ENCODE measurements at places on chromosomes 4 and X.

DNA sequence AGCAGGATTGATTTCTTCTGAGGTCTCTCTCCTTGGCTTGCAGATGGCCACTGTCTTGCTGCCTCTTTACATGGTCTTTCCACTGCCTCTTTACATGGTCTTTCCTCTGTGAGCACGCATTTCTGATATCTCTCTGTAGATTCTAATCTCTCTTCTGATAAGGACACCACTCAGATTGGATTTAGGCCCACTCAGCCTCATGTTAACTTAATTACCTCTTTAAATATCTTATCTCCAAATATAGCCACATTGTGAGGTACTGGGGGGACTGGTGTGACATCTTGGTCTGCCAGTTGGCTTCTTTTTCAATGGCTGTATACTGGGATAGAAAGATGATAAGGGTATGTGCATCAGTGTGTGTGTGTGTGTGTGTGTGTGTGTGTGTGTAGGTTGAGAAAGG is 153.7 kb downstream of the AWAT2 start:
- no peak for DNase-seq

DNA sequence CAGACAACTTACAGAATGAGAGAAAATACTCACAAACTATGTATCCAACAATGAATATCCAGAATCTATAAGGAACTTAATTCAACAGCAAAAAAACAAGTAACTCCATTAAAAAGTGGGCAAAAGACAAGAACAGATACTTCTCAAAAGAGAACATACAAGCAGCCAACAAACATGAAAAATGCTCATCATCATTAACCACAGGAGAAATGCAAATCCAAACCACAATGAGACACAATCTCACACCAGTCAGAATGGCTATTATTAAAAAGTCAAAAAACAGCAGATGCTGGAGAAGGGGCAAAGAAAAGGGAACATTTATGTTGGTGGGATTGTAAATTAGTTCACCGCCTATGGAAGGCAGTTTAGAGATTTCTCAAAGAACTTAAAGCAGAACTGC is 150.3 kb downstream of the FGF16 start:
- DNase-seq, result no peak

- no peak for DNase-seq
Observed at GRCh38 chr4:17497890-17498523, 13.9 kb downstream of the QDPR start.

DNA sequence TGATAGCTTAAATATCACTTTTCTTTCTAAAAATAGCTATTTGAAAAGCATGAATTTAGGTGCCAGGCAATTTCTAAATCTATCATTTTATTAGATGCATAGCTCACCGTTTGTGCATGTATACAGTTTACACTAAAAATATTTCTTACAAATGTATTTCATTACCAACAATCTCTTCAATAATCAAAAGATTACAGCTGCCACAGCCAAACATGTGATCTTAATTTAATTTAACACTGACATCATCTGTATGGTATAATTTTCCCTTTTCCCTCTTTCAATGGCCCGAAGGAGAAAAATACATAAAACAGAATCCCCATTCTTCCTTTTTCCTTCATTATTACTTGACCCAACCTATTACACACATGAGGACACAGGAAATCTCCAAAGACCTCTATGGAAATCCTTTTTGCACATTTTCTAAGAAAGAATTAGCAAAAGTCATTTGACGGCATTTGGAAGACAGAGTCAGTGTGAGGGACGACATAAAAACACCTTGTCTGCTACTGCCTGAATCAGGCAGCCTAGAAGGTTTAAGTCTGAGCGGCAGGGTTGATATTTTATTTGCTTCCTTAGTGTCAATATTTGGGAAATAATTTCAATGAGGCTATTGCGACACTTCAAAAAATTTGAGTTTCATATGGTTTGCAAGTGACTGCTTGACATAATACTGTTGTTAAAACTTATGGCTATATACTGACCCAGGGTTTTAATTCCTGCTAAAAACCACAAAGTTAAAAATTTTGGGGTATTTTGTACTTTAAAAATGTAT is 111.2 kb downstream of the TTC29 start:
- DNase-seq, result no peak

DNA sequence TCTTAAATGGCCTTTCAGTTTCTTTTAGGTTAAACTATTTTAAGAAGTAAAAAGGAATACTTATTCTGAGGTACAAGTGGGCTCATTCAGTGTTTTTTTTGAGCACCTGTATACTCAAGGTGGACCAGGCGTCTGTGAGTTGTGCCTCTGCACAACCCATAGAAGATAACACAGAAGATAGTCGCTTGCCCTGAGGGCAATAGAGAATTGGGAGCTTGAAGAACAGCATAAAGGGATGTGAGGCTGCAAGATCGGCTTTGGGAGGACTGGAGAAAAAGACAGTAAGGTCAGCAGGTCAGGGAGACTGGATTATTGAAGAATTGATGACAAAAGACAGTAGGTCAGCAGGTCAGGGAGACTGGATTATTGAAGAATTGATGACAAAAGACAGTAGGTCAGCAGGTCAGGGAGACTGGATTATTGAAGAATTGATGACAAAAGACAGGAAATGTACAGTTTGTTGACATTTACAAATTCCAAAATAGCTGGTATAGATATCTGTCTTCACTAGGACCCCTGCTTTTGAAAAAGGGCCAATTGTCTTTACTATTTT is 3.1 kb downstream of the CPE start:
- no peak for DNase-seq

- no peak for DNase-seq
Observed at GRCh38 chrX:147679356-147680005, 232.2 kb upstream of the FMR1 start.

GRCh38 chr4:102826105-102826889 is 1.1 kb downstream of the UBE2D3 start:
- DNase-seq, result no peak

DNA sequence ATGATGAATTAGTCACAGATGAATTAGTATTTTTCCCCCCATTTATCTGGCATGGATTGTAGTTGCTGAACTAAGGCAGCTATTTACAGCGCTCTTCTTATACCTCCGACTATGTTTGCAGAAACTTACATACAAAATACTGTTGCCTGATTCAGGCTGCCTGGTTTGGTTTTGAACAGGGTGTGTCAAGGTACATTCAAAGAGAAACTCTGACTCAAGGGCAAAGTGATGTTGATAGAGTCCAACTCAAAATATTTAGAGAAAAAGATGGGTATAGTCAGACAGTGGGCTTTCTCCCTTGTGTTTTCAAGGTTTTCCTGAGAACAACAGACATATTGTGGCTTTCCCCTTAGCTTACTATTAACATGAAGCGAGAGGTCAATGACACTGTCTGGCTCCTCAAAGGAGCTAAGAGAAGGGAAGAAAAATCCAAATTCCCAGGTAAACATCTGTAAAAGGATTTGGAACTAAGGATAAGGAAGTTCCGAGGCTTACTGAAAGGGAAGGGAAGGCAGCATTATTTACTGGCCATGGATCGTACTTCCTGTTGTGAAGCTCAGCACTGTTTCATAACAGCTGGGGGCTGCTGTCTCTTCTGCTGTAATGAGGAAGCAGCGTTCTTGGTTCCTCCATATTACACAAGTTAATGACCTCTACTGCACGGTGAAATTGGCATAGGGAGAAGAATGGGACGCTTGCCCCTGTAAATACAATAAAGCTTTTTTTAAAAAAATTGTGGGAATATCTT is 30.9 kb downstream of the FAM9C start:
- DNase-seq, result no peak

- DNase-seq, result no peak
Observed at GRCh38 chr4:144575181-144575580, 70.8 kb upstream of the HHIP start.

DNA sequence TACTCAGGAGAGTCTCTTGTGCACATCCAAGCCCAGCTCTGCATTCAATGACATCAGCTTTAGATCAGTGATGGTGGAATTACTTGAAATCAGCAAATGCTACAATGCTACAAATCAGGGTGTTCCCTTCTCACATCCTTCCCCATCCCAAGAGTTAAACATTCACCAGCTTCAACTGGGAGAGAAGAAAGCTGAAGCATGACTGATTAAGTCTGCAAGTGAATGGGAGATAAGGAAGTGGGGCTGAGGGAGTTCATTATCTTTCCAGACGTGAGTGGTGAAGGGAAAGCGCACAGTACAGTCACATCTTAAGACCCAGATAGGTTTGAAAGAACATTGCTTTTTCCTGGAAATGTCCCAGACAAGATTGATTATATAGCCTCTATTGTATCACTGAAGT is 26.2 kb upstream of the MAP9 start:
- no peak for DNase-seq

DNA sequence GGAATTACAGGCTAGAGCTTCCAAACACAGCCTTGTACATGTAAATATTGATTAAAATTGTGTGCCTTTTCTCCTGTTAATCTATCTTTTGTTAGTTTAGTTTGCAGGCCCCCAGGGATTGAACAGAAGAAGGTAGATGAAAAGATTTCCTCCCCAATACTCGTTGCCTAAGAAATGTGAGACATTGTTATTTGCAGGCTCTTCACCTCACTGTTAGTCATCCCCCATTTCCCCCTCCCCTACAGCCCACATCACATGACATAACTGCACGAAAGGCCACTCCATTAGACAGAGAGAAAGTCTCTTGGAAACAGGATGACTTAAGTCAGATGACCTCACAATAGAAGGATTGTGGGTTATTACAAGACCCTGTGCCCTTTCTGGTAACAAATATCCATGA is 13.3 kb upstream of the MID1 start:
- DNase-seq, result no peak

- no peak for DNase-seq
Observed at GRCh38 chrX:106997611-106998010, 2.4 kb downstream of the MORC4 start.

GRCh38 chrX:69173906-69174305 is 8.7 kb upstream of the PJA1 start:
- DNase-seq, result no peak

DNA sequence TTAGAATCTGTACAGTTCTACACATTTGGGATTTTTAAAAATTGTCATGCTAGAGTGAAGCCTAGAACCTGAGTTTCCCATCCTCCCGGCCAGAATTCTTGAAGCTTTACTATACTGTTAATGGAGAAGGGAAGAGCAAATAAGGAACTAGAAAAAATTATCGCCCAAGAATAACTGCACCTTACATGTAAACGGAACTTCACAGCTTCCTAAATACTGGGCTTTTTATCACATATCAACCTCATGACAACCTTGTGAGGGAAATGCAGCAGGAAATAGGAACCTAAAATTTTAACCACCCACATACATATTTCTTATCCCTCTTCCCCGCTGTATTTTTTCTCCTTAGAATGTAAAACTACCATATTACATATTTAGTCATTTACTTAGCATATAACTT is 19.3 kb downstream of the ARHGEF9 start:
- DNase-seq, result no peak

- DNase-seq, result no peak
Observed at GRCh38 chrX:129717892-129718291, 20.9 kb upstream of the XPNPEP2 start.

DNA sequence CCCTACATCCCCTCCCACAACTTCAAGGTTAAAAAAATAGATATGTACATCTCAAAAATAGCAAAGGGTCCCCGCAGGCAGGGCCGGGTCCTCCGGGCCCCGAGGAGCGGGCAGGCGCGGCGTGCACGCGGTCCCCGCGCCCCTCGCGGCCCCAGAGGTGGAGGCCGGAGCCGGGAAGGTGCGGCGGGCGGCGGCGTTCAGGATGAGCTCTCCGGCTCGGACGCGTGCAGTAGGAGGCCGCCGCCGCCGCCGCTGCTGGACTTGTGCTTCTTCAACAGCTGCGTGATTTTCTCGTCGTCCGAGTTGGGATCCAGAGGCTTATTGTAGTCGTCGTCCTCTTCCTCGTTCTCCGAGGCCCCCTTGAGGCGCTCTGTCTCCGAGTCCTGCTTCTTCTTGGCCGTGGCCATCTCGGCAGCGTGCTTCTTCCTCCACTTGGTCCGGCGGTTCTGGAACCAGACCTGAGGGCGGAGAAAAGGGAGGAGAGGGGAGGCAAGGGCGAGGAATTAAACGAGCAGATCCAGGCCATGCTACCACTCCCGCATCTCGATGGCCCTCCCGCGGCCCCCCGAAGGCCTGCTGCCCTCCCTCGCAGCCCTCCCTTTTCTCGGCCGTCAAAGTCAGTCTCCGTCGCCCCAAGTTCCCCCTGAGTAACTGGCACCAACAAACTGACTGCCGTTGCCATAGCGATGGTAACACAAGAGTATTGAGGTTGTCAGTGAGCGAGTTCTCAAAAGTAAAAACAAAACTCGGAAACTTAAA is 5.8 kb downstream of the NKX6-1 start:
- DNase-seq, result no peak

GRCh38 chr4:184816962-184817361 is 8.8 kb downstream of the ACSL1 start:
- no peak for DNase-seq

- DNase-seq, result no peak
Observed at GRCh38 chr4:41425650-41426049, 112.3 kb upstream of the LIMCH1 start.

DNA sequence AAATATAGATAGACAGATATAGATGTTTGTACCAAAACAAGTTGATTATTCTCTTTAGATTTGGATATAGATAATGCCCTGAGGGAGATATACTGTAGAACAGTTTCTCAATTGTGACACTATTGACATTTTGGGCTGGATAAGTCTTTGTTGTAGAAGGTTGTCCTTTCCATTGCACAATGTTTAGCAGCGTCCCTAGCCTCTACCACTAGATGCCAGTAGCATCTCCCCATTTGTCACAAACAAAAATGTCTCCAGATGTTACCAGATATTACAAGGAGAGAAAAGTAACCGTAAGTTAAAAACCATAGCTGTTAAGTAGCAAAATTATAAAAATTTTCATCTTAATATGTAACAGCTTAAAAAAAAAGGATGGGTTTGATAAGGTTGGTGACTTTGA is 2595.3 kb downstream of the ARAP2 start:
- DNase-seq, result no peak

DNA sequence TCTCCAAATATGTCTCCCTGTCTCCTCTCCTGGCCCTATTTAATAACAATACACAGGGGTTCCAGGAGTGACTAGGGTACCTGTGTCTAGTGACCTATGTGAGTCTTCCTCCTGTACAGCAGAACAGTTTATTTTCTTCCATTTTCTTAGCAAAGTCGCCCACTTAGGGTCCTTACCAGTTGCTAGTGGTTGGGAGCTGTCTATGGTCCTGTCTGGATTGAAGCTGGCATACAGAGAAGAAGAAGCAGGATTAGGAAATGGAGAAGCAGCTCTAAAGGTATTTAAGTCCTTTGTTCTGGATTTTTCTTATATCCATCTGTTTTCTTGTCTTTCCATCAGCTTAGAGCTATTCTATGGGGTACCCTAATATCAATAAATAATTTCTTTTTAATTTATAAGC is 587.1 kb upstream of the CPEB2 start:
- no peak for DNase-seq

- DNase-seq, result no peak
Observed at GRCh38 chr4:40355131-40355530, 20.0 kb downstream of the CHRNA9 start.

DNA sequence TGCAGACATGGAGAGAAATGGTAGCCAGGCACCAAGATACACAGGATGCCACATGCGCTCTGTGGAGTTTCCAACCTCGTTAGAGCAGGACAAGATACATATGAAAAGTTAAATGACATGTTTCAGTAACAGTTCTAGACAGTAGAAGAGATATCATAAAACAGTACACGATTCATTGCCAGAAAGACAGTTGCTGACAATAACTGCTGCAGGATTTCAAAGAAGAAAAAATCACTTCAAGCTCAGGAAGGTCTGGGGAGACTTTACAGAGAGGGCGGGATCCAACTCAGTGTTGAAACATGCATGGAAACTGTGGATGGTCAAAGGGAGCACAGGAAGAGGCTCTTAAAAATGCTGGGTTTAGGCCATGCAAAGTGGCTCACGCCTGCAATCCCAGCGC is 31.0 kb downstream of the DCTD start:
- no peak for DNase-seq

- no peak for DNase-seq
Observed at GRCh38 chrX:136847874-136848273, 32.7 kb downstream of the RBMX start.
